ENCODE measurements at places on chromosomes 1 and 21. TPM values are rescaled to one million over a fixed set of nuclear protein-coding genes. Genes with fewer than 3 reads are reported as not detected.
A peak's percentile ranks its signal among the peaks of the same experiment; 100 is the strongest.

DNA sequence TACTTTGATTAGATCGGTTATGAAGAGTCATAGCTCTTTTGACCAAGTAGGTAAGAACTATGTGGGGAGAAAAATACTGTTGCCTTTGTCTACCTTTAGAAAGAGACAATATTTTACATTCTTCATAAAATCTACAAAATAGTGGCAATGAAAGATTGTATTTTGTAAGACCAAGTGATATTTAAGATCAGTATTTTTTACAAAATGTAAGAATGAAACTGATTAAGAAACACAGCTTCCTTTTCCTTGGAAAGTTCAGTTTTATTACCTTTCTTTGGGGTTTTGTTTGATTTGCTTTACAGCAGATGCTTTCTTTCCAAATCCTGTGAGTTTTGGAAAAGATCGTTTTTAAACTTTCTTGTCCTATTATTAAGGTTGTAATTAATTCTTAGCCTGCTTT lies 69.8 kb downstream of the SLC35A3 start:
- no peak for DNase-seq

DNA sequence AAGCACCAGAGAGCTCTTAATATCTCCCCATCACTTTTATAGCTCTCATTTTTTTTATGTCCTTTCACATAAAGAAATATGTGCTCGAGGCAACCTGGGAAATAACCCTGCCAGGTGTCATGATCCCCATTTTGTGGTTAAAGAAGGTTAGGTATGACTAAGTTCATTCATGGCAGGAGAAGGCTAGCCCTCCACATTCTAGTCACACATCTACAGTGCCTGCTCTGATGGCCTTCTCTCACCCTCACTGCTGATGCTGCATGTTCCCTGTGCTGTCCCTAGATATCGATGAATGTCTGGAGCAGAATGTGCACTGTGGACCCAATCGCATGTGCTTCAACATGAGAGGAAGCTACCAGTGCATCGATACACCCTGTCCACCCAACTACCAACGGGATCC lies 187.5 kb downstream of the TPR start:
- no peak for DNase-seq

The CELA3B gene
- not detected for total RNA-seq

The SPRR4 gene
- total RNA-seq = not detected

DNA sequence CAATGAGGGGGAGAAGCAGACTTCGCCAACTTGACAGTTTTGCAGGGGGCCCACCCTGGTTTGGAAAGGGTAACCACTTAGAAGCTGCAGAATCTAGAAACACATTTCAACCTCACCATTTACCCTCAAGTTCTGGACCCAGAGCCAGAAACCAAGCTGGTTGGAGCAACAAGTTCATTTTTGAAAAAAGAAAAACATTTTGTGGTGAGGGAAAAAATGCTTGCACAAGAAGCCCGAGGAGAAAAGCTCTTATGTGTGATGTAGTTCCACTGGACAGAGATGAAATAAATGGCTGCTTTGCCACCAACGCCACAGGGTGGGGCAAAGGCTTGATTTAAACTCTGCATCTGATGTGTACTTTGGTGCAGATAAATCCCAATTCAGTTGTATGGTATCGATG lies 10.6 kb upstream of the NGF start:
- no peak for DNase-seq

The CLIC6 gene
- total RNA-seq = 5.0 TPM

The GUCA2A gene
- total RNA-seq = not detected

The WNT4 gene
- total RNA-seq = 0.10 TPM

The CRNN gene
- total RNA-seq = not detected

DNA sequence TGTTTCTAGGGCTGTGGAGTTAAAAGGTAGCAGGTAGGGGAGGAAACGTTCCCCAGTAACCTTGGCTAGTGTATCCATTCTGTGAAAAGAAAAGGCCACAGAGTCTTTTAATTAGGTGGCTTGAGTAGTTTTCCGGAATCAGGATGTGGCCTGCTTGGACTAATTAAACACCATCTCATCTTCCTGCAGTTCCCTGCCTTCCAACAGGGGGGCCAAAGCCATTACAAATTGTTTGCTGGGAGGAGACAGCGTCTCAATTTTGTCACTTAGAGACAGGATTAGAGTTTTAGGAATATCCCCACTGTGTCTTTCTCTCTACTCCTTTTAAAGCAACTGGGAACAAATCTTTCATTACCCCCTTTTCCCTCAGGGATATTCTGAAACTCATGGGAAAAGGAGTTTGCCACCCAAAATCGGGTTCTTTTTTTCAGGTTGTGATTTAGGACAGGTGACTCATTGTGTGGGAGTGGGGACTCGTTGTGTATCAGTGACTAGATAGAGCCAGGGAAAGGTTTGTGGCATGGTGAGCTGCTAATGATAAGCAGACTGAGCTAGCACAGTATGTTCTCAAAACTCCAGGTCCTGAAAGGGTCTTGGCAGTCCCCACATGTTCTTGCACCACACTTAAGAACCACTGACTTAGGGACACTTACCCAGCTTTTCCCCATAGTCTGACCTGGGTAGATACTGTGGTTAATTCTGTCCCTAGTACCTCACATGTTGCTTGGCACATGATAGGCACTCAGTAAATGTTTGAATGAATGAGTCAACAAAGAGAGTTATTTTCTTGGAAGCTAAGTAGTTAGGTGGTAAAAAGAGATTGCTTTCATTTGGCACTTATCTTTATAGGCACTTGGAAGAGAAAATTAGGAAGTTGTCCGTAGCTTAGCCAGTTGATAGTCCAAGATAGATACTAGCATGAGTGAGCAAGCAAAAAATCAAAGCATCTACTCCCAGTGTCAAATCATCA lies 22.5 kb downstream of the INTS3 start:
- DNase-seq = no peak

DNA sequence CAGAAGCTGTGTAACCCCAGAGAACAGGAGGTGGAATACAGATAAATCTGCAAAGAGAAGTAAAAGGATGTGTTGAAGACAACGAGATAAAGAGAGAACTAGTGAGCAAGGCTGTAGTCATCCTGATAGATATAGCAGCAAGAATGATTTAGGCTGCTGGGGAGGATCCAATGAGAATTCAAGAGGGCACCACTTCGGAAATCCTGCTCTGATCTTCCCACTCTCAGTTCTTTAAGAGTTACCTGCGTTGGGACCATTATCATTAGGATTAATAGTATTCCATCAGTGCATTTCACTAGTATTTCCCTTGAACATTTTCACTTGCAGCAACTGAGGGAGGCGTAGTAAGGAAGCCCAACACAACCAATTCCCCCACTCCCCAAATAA lies at the start of gene BRINP3:
BRINP3 (minus strand) TSS at position 103 of the 387 bp plus-strand sequence.
- DNase-seq = no peak

GRCh38 chr1:226438007-226438406 lies 30.1 kb upstream of the PARP1 start:
- no peak for DNase-seq

The MX2 gene
- 17.6 TPM for total RNA-seq

DNA sequence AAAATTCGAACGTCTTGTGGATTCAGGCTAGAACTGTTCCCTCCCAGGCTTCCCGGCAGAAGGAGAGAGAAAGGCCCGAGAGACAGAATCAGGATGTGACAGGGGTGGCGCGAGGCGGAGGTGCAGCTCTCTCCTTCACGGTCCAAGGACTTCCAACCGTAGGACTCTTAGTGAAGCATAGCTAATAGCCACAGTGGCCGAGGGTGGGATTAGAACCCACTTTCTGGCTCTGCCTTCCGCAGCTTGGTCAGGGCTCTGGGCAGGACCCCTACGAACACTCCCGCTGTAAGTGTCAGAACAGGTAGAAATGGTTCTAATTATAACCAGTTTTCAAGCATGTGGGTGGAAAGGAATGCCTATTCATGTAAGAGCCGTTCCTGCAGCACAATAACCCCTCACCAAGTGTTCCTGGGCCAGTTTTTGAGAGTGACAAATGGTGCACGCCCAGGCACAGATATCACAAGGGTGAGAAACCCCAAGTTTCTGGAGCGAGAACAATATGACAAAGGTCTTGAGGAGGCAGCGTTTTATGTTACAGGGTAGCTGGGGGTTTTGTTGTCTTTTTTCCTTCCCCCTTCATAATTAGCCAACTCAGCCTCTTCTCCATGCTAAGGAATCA lies 86.4 kb downstream of the SYF2 start:
- no peak for DNase-seq

- no peak for DNase-seq
Observed at GRCh38 chr1:41607808-41608207, 123.3 kb upstream of the EDN2 start.

- no peak for DNase-seq
Observed at GRCh38 chr1:159055181-159055641, 21.4 kb downstream of the AIM2 start.

The SUCO gene
- 26.0 TPM for total RNA-seq

GRCh38 chr1:246760422-246761347 lies 36.5 kb downstream of the SCCPDH start:
- DNase-seq = no peak

GRCh38 chr1:184222652-184223052 lies 164.2 kb upstream of the C1orf21 start:
- peak; percentile 78 for DNase-seq

DNA sequence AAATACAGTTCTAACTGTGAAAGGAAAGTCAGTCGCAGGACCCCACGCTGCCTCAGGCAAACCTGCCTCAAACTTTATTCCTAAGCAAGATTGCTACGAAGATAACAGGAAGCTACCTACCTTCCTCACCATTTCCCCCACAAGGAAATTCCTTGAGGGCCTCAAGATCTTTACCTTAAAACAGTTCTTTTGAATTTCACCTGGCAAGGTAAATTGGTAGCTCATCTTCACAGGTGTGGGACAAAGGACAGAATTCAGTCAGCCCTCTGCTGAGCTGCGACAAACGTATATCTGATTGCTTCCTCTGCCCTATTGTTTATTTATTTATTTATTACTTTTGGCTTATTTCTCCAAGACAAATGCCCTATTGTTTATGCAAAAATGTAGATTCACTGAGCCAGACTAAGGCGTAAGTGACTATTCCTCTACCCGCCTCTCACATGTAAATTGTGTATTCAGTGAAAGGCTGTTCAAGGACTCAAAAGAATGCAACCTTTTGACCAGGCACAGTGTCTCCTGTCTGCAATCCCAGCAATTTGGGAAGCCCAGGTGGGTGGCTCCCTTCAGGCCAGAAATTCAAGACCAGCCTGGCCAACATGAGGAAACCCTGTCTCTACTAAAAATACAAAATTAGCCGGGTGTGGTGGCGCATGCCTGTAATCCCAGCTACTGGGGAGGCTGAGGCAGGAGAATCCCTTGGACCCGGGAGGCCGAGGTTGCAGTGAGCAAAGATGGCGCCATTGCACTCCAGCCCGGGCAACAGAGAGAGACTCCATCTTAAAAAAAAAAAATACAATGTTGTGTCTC lies 17.3 kb upstream of the PKNOX1 start:
- no peak for DNase-seq

The GPR37L1 gene
- not detected for total RNA-seq

The KLHDC8A gene
- 0.83 TPM for total RNA-seq

DNA sequence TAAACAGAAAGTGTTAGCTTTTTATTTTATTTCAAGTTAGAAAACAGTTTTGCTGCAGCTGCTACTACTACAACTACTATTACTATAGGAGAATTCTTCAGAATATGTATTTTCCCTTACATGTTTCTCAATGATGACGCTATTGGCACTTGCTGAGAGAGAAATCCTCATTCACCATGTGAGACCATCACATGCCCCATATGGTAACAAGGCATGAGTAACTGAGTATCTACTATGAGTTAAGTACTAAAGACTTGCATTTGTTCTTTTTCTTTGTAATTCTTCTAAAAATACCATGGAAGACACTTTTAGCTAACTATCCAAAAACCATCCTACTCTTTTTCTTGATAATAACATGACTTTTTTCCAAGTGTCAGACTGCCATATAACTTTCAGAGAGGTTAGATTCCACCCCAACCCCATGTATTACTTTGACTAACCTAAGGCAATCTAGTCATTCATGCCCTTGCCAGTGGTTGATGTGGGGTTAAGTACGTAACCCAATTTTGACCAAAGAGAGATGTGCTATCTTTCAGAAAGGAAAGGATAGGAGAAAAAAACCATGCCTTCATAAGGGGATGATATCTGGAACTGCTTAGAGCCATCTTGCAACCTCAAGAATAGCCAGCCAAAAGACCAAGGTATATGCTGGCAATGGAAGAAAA lies 42.9 kb downstream of the COP1 start:
- DNase-seq = no peak

- peak; percentile 67 for DNase-seq
Observed at GRCh38 chr1:2974701-2975301, 46.5 kb upstream of the ACTRT2 start.

DNA sequence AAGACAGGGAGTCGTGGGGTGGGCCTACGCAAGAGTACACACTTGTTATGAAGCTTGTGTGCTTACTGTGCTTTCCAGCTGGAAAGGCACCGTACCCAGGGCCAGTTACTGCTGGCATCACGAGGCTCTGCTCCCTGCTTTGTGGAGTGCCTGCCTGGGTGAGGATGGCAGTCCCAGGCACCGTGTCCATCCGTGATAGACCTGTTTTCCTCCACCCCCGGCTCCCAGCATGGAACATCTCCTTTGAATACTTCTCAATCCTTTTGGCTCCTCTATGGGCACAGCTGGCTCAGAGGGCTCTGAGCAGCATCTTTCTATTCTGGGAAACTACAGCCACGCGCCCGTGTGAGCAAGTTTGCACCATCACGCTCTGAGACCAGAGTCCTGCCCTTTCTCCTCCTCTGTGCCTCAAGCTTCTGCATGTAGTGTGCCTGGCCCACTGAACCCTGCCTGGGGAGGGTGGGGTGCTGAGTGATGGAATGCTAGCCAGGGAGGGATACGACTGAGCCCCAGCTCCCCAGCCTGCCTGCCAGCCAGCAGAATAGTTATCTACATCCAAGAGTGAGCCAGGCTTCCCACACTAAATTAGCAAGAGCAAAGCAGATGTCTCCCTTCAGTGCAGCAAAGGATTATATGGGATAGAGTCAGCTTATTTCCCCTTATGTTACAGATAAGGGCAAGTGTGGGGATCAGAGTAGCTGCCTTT lies 7.1 kb upstream of the TNR start:
- DNase-seq = no peak

The CROCC gene
- total RNA-seq = 12.6 TPM

DNA sequence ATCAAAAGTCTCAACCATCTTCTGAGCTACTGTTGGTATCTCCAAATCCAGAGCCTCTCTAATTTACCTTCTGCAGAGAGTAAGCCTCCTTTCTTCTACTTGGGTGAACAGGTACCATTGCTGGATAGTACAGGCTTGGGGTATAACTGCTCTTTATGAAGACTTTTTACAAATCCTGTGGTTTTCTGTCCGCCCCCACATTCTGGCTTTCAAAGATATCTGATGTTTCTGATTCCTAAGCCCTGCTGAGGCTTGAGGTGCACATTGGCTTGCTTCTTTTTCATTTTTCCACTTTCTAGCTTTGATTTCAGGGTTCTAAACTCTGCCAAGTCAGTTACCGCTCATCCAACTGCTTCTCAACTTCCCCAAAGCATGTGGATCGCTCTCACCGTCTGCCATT lies 37.1 kb downstream of the TENT5C start:
- DNase-seq = peak; percentile 1

DNA sequence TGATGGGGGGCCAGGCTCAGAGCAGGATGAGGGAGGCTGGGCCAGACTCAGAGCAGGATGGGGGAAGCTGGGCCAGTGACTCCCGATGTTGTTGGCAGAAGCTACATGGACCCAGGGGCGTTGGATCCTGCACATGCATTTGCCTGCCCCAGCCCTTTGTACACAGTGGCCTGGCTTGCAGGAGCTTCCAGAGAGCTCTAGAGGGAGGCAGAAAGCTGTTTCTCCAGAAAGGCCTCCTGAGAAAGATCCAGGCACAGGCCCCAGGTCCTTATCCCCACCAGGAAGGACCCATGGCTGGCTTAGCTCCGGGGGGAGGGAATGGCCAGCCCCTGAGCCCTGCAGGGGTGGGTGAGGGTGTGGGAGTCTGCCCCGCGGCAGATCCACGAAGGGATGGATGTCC lies 106.6 kb upstream of the ACTRT2 start:
- no peak for DNase-seq
